ENCODE measurements at places on chromosomes 7 and 10. TPM values are rescaled to one million over a fixed set of nuclear protein-coding genes. Genes with fewer than 3 reads are reported as not detected.

DNA sequence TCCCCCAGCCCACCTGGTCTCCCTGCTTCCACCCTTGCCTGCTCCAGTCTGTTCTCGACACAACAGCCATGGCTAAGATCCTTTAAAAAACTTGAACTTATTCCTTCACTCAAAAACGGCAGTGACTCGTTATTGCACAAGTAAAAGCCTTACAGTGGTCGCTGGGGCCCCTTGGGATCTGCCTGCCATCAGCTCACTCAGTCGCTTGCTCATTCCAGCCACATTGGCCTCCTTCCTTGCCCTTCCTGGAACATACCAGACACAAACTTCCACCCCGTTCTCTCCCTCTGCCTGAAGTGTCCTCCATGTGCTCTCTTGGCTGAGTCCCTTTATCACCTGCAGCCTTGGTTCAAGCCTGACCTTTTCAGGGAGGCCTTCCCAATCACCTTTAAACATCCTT lies 4.7 kb downstream of the CCNY start:
- no peaks in the 10 kb centered on the region for H3K4me1 ChIP-seq
- DNase-seq: no peak
- no peaks in the 10 kb centered on the region for H3K27me3 ChIP-seq
- no peak overlapping the region for H3K27ac ChIP-seq
- H3K36me3 ChIP-seq: no peaks in the 10 kb centered on the region
- no peak overlapping the region for H3K4me3 ChIP-seq

The PTPRN2 gene
- total RNA-seq: 3.3 TPM

- peak; percentile 64 for DNase-seq
- H3K4me1 ChIP-seq: no peaks in the 10 kb centered on the region
- H3K27me3 ChIP-seq: no peaks in the 10 kb centered on the region
- H3K27ac ChIP-seq: no peak overlapping the region
Measured at GRCh38 chr7:269721-270120, 20.2 kb upstream of the FOXL3 start.

DNA sequence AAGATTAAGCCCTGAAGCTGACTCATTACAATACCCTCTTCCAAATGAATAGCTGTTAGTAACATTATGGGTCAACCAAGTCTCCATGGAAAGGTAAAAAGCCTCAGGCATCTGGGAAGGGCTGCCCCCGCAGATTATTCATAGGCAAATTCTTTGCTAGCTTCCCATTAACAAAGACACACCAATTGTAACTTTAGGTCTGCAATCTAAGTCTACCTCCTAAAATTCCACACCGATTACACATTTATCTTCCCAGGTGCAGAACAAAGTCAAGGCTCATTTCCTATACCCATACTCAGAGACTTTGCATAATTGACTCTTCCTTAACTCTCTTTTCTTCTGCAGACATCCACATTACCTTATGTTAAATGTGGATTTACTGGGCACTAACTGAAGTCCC lies 826.3 kb upstream of the MBL2 start:
- no peak overlapping the region for H3K4me3 ChIP-seq
- H3K27me3 ChIP-seq: no peaks in the 10 kb centered on the region
- no peak for DNase-seq

DNA sequence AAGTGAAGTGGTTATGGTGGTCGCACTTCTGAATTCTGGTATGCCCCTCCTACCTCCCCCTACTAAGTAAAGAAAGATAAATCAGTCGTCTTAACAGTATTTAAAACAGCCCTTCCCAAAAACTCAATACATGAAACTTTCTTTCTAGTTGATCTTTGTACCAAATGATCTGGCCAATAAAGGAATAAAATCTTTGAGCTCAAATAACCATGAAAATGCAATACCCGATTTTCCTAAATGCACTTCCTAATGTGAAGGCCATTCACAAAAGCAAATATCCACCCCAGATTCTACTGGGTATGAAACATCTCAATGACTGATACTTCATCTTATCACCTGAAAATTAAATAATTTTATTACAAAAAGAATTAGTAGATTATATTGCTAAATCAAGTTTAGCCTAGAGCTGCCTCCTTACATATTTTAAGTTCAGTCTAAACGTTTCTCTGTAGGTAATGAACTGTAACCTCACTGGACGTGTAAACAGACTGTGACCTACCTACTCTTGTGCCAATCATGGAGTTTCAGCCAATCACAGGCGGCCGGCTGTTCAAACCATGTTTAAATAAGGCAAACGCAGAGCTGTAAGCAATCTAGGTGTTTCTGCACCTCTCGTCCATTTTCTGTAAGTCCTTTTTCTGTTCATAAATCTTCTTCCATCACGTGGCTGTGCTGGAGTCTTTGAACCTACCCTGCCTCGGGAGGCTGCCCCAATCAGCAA lies 146.9 kb upstream of the AKR1E2 start:
- no peaks in the 10 kb centered on the region for H3K4me1 ChIP-seq
- DNase-seq: no peak
- no peaks in the 10 kb centered on the region for H3K27me3 ChIP-seq
- H3K4me3 ChIP-seq: no peak overlapping the region

The GJD4 gene
- total RNA-seq: not detected

- no peaks in the 10 kb centered on the region for H3K27me3 ChIP-seq
- no peaks in the 10 kb centered on the region for H3K36me3 ChIP-seq
- H3K4me1 ChIP-seq: no peaks in the 10 kb centered on the region
- DNase-seq: peak; percentile 92
- H3K27ac ChIP-seq: no peak overlapping the region
- H3K4me3 ChIP-seq: peak overlapping the region; percentile 75
Measured at GRCh38 chr7:100675581-100676350, 2.2 kb downstream of the GNB2 start.

GRCh38 chr10:30587522-30588031 lies 42.0 kb downstream of the LYZL2 start:
- H3K27me3 ChIP-seq: no peaks in the 10 kb centered on the region
- no peaks in the 10 kb centered on the region for H3K4me1 ChIP-seq
- H3K27ac ChIP-seq: no peak overlapping the region
- no peaks in the 10 kb centered on the region for H3K36me3 ChIP-seq
- peak; percentile 80 for DNase-seq

The ADAM8 gene
- 17.0 TPM for total RNA-seq

DNA sequence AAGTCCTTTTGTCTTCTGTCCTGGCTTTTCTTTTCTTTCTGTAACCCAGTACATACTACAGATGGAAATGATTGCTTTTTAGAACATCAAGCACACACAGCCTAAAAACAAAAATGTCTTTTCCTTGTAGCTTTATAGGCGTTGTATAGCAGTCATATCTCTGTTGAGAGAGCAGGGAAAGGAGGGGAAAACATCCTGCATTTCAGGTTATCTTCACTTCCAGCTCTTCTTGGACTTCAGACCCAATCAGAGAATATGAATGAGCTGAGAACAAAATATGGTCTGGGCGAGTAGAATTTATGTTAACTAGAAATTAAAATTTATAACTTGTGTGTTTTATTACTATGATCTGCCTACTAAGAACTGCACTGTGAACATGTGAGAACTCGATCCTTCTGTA lies 14.7 kb downstream of the TMEM60 start:
- H3K36me3 ChIP-seq: peaks cover 3% of the 10 kb centered on the region
- H3K4me1 ChIP-seq: no peaks in the 10 kb centered on the region
- no peak for DNase-seq

The BAMBI gene
- total RNA-seq: 34.5 TPM

DNA sequence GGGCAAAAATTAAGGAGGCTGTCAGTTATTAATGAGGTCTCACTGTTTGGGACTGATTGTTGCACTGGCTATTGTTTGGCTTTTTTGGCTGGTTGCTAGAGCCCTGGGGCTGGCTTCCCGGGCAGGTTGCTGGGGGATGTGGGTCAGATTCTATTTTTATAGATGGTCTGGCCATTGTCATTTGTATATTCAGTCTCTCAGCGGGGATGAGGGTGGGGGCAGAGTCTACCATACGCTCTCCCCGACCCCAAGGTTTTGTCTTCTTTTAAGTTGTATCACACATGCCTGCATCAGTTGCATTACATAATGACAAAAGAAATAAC lies 84.3 kb upstream of the GRB10 start:
- DNase-seq: no peak
- H3K4me1 ChIP-seq: peaks cover 3% of the 10 kb centered on the region
- H3K27me3 ChIP-seq: no peaks in the 10 kb centered on the region
- no peak overlapping the region for H3K27ac ChIP-seq
- no peak overlapping the region for H3K4me3 ChIP-seq

- no peaks in the 10 kb centered on the region for H3K36me3 ChIP-seq
- DNase-seq: peak; percentile 76
- H3K4me3 ChIP-seq: no peak overlapping the region
- H3K27ac ChIP-seq: no peak overlapping the region
- H3K4me1 ChIP-seq: no peaks in the 10 kb centered on the region
Measured at GRCh38 chr10:132563485-132564248, 26.1 kb downstream of the INPP5A start.

DNA sequence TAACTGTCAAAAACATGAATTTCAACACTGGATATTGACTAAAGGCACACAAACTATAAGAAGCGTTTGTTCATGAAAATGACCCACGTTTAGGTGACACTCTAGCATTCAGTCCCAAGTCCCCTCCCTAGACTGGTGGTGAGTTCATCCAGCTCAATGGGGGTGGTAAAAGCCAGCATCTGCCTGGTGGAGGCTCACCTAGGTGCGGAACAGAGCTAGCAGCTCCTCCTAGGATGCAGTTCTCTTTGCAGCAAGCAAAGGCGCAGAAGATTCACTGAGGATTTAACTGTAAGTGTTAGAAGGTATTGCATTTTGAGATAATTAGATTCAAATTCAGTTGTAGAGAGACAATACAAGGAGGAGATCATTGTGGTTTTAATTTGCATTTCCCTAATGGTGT lies 87.6 kb downstream of the VSTM2A start:
- H3K27ac ChIP-seq: no peak overlapping the region
- H3K4me1 ChIP-seq: no peaks in the 10 kb centered on the region
- H3K4me3 ChIP-seq: no peak overlapping the region

The OR6V1 gene
- not detected for total RNA-seq

The NRAP gene
- total RNA-seq: not detected

DNA sequence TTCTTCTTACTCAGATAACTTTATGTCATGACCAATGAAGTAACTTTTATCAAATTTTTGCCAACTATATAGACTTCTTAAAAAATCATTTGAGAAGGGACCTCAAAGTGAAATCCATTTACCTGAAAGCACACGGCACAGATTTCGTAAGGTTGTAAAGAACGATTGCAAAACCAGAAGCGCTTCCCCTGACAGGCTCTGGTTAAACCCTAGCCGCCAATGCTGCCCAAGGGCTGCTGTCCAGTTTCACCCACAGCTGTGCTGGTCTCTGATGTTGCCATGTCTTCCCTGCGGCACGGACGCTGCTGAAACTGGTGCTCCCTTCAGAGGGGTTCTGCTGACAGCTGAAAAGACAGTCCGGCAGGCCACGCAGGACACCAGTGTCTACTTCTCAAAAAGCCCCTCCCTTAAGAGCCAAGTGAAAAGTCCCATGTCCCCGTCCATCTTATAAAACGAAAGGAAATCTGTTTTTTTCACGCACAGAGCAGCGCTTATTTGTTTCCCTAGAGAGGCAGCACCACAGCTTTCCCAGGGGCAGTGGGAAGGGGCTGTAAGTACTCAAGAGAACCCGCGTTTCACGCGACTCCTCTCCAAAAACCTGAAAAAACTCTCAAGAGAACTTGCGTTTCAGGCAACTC lies 32.5 kb downstream of the GNA12 start:
- H3K27me3 ChIP-seq: no peaks in the 10 kb centered on the region
- no peak overlapping the region for H3K4me3 ChIP-seq

The ENTPD1 gene
- 77.8 TPM for total RNA-seq

DNA sequence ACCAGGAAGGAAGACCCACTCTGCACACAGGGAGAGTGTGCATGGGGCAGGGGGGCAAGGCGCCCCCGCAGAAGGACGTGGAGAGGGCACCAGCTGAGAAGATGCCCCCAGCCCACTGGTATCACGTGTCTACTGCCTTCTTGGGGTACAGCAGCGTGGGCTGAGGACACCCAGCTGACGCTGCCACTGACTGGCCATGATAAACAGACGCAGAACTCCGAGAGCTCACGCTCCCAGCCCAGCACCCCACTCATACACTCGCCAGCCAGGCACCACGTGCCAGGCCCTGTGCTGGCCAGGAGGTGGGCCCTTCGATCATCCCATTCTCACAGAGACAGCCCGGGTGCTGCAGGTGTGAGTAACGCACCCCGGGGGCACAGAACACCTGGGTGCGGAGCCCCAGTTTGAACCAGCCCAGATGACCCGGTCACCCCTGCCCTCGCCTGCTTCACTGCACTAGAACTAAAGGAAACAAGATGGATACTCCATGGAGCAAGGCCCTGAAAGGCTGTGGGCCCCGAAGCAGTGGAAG lies 199.8 kb downstream of the MAD1L1 start:
- no peaks in the 10 kb centered on the region for H3K27me3 ChIP-seq
- H3K36me3 ChIP-seq: no peaks in the 10 kb centered on the region
- no peak overlapping the region for H3K27ac ChIP-seq
- no peak overlapping the region for H3K4me3 ChIP-seq
- peak; percentile 51 for DNase-seq

GRCh38 chr10:80259405-80259871 lies 30.0 kb downstream of the MAT1A start:
- no peak overlapping the region for H3K4me3 ChIP-seq
- H3K36me3 ChIP-seq: no peaks in the 10 kb centered on the region
- H3K27me3 ChIP-seq: no peaks in the 10 kb centered on the region
- H3K27ac ChIP-seq: no peak overlapping the region
- H3K4me1 ChIP-seq: no peaks in the 10 kb centered on the region

GRCh38 chr7:108122181-108122580 lies 8.0 kb downstream of the LAMB4 start:
- H3K4me3 ChIP-seq: no peak overlapping the region
- no peaks in the 10 kb centered on the region for H3K36me3 ChIP-seq
- no peak overlapping the region for H3K27ac ChIP-seq
- no peak for DNase-seq
- no peaks in the 10 kb centered on the region for H3K27me3 ChIP-seq

- H3K36me3 ChIP-seq: no peaks in the 10 kb centered on the region
- no peaks in the 10 kb centered on the region for H3K4me1 ChIP-seq
- no peak overlapping the region for H3K27ac ChIP-seq
- DNase-seq: no peak
- no peak overlapping the region for H3K4me3 ChIP-seq
- H3K27me3 ChIP-seq: no peaks in the 10 kb centered on the region
Measured at GRCh38 chr7:36474283-36475010, 84.8 kb downstream of the ANLN start.

DNA sequence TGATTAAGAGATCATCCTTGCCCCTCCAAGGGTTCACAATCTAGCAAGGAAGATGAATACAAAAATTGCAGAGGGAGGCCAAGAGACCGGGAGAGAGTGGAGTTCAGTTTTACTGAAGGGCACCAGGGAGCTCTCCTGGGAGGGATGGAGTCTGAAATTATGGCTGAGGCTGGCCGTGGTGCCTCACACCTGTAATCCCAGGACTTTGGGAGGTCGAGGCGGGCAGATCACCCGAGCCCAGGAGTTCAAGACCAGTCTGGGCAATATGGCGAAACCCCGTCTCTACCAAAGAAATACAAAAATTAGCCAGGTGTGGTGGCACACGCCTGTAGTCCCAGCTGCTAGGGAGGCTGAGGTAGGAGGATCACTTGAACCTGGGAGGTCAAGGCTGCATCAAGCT lies 51.4 kb upstream of the MXI1 start:
- no peaks in the 10 kb centered on the region for H3K4me1 ChIP-seq
- H3K4me3 ChIP-seq: no peak overlapping the region

- H3K27ac ChIP-seq: no peak overlapping the region
- peak; percentile 31 for DNase-seq
- H3K27me3 ChIP-seq: no peaks in the 10 kb centered on the region
- H3K4me3 ChIP-seq: no peak overlapping the region
Measured at GRCh38 chr10:118842843-118843624, 88.3 kb upstream of the CACUL1 start.

GRCh38 chr7:44574287-44574872 lies 672 bp upstream of the DDX56 start:
- H3K4me3 ChIP-seq: peak overlapping the region; percentile 30
- no peaks in the 10 kb centered on the region for H3K36me3 ChIP-seq
- no peak overlapping the region for H3K27ac ChIP-seq
- H3K27me3 ChIP-seq: no peaks in the 10 kb centered on the region
- no peak for DNase-seq

All from aorta (tissue), 5 donors.